ENCODE measurements at places on chromosomes 6 and 20.

- DNase-seq: peak; percentile 83
These were observed 84.3 kb upstream of the TAB2 start for GRCh38 chr6:149233056-149233715.

GRCh38 chr6:3397229-3398164 lies 59.4 kb downstream of the SLC22A23 start:
- no peak for DNase-seq

- peak; percentile 92 for DNase-seq
These were observed 54.5 kb downstream of the CLIC5 start for GRCh38 chr6:45961125-45961524.

DNA sequence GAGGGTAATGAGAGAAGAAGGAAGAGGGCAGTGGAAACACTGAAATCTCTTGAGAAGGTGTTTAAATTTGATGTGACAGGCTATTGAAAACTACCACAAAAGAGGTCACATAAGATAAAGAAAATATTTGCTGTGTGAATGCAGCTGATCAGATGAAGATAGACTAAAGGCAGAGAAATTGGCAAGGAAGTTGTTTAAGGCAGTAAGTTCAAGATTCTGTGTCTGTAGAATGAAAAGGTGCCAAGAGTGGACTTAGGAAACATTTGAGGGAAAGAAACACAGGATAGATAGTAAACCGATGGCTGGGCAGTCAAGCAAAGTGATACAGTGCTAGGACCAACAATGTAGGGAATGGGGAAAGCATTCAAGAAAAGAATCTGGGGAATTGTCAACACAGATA lies 332.3 kb upstream of the MARCKS start:
- no peak for DNase-seq

GRCh38 chr6:77715588-77715987 lies 62.7 kb downstream of the MEI4 start:
- DNase-seq: no peak

All from amniotic epithelial cell (primary cell).